RWPE1 (cell line): ENCODE measurements at places on chromosomes 13 and 19.
A peak's percentile ranks its signal among the peaks of the same experiment; 100 is the strongest.

DNA sequence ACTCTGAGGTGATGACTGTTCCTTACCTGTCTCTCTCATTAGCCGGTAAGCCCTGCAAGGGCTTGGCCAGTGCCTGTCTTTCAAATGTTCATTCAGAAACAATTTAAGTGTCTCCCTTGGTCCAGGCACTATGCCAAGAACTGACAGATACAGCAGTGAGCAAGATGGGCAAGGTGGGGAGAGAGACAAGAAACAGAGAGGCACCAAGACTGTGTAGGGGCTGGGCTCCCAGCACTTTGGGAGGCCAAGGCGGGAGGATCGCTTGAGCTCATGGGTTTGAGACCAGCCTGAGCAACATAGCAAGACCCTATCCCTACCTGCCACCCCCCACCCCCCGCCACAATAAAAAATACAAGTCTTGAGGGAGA, 1.3 kb upstream of the CCNE1 start:
- peak; percentile 55 for DNase-seq

GRCh38 chr13:48010698-48011097, 9.6 kb upstream of the SUCLA2 start:
- no peak for DNase-seq

DNA sequence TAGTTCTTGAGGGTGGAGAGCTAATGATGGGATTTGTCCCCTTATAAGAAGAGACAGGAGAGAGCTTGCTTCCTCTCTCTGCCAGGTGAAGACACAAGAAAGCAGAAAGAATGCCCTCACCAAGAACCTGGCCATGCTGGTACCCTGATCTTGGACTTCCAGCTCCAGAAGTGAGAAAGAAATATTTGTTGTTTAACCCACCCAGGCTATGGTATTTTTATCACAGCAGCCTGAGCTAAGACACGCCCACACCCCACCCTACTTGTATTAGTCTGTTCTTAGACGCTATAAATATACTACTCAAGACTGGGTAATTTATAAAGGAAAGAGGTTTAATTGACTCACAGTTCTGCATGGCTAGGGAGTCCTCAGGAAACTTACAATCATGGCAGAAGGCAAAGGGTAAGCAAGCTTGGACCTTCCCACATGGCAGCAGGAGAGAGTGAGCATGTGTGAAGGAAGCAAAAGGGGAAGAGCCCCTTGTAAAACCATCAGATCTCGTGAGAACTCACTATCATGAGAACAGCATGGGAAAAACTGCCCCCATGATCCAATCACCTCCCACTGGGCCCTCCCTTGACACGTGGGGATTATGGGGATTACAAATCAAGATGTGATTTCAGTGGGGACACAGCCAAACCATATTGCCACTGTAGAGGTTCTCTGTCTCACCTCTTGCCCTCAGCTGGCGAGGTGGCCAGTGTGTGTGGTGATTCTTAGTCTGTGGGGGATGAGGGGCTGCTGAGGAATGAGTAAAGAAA, 57.4 kb upstream of the RCBTB2 start:
- no peak for DNase-seq

GRCh38 chr19:12913851-12914690, 5.0 kb downstream of the SYCE2 start:
- no peak for DNase-seq

DNA sequence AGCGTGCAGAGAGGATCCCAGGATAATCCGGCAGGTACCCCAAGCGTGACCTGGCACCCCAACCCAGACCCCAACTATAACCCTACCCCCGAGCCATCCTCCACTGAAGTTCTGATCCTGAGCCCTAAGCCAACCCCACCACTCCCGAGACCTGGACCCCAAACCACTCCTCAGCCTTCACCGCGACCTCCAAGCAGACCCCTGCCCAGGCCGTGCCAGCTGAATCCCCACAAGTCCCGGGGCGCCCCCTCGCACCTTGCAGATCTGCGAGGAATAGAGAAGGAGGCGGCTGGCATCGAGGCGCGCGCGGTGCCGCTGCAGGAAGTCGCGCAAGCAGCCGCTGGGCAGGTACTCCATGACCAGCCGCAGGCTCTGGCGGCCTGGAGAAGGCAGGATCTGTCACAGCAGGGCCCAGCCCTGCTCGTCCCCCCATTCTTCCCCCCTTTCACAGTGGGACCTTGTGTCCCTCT, 10.1 kb upstream of the INSL3 start:
- DNase-seq, result no peak

DNA sequence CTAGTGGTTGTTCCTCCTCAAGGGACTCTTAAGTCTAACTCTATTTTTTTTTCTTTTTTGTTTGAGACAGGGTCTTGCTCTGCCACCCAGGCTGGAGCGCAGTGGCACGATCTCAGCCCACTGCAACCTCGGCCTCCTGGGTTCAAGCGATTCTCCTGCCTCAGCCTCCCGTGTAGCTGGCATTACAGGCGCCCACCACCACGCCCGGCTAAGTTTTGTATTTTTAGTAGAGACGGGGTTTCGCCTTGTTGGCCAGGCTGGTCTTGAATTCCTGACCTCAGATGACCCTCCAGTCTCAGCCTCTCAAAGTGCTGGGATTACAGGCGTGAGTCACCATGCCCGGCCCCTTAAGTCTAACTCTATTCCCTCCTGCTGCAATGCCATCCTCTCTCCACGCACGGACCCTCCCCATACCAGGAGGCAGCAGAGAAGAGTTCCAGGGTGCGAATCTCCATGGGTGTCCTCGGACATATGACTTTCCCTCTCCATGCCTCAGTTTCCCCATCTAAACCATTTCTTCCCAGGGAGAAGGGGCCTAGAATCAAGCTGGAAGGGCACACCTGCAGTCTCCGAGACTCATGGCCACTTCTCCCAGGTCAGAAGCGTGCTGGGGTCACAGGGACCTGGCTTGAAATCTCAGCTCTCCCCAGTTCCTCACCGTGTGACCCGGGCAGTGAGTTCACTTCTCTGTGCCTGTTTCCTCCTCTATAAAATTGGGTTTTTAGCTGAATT, 6.0 kb upstream of the BCL3 start:
- DNase-seq, result no peak
